T-helper 17 cell (primary cell): ENCODE measurements at places on chromosomes 11 and 22.

DNA sequence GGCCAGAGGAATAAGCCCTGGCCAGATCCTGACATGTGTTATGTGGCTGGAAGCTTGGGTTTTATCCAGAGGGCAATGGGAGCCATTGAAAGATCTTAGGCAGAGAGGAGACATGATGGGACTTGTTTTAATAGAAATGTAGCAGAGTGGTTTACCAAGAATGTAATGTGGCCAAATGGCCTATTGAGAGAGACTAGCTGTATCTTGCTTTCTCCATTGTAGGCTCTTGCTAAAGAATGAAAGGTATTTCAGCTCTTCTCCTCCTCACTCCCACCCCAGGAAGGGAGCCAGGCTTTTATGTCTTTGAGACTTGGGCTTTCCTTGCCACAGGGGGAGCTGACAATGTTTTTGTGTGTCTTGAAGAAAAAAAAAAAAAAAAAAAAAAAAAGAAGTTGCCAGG lies 82.3 kb downstream of the TRIM29 start:
- DNase-seq: no peak

GRCh38 chr11:88169881-88170280 lies 5.4 kb downstream of the RAB38 start:
- DNase-seq: no peak

DNA sequence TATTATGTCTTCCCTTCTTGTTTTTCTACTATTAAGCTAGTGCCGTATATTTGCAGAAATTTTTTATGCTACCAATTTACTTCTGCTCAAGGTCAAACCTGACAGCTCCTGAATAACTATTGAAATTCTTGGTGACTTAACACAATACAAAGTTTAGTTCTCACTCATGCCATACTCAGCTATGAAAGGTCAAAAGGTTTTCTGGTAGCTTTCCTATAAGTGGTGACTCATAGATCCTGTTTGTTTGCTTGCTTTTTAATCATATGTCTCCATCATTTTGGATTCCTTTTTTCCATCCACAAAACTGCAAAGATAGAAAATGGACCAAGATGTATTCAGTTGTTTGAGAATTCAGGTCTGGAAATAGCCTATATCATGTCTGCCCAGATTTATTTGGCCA lies 855.8 kb upstream of the LRRC4C start:
- DNase-seq: no peak

- no peak for DNase-seq
These were observed 5.6 kb downstream of the TBX1 start for GRCh38 chr22:19766240-19766510.

DNA sequence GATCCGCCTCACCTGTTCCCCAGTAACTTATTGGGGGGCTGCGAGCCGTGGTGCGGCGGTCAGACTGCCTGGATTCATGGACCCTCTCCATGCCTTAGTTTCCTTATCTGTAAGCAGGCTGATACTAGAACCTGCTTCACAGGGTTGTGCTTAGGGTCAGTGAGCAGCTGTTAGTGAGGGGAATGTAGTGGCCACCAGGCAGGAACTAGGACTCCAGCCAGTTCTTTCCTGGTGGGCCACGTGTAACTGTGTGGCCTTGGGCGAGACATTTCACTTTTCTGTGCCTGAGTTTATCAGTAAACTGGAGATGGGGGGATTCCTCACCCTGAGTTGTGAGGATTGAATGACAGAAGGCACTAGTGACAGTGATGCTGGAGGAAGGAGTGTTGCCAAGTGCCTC lies 24.8 kb downstream of the MCM5 start:
- DNase-seq: no peak

DNA sequence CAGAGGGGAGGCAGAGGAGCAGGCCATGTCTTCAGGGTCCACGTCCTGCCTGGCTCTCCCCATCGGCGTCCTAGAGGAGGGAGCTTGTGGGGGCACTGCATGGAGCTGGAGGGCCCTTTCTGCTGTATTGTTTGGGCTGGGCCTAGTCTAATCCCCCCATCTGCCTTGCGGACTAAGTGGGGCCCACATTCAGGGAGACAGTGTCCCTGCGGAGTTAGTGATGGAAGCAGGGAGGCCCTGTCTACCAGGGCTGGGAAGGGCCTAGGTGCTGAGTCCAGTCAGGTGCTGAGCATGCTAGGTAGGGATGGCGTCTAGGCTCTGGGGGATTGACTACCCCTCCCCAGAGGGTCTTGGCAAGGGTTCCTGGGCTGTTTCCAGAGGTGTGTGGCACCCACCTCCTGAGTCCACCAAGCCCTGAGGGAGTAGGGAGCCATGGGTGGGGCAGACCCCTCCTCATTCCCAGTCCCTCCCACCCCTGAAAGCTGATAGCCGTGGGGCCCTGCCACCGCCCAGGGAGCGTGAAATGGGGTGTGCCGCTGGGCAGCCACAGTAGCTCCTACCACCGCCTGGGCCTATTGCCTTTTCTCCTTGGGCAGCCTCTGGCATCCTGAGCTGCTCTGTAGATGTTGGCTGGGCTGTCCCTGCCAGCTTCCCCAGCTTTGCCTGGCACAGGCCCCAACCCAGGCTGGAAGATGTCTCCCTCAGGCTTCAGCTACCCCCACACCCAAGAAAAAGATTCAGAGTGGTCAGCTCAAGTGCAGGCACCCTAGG lies 1.9 kb upstream of the POLD4 start:
- DNase-seq: no peak

GRCh38 chr22:25728071-25728470 lies 13.9 kb upstream of the MYO18B start:
- no peak for DNase-seq

DNA sequence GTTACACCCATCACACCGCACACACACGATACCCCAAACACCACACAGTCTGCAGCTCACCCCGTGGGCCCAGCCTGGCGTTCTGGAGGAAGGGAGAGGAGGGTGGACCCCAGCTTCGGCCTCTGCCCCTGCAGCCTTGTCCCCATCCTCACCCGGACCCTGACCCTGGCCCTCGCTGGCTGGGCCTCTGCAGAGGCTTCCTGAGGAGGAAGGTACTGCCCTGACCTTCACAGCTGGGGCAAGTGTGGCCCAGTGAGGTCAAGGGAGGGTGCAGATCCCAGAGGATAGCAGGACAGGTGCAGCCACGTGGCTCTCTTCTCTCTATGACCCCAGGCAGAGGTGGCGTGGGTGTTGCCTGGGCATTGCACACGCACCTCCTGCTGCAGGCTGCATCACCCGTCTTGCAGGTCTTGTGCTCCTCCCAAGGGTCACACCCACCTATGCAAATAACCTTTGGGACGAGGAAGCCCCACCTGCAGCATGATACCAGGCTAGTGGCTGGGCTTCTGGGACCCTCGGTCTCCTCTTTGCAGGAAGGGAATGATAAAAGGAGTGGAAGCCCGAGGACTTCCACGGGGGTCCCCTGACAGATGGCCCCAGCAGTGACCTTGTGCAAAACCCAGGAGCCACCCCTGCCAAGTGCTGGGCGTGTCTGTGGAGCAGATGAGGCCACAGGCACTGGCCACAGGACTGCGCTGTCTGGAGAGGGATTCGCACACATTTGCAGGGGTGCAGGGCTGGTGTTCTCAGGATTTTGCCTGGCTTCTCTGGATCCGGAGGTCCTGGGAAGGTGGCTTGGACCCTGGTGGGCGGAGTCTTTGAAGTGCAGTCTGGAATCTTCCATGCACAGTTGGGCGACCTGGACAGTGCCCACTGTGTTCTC lies 1241.5 kb downstream of the BRD1 start:
- DNase-seq: no peak

DNA sequence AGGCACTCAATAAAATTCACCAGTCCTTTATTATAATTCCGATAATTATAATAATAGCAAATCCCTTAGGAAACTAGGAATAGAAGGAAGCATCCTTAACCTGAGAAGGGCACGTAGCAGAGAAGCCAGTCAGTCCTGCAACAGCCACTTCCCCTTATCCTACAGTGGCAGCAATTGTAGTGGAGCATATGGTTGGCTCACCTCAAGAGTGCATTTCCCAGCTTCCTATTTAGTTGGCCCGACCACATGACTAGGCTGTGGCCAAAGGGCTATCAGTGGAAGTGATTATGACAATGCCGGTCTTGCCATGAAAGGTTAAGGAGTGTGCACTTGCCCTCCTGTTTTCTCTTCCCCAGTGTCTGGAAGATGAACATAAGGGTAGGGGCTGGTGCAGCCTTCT lies 27.0 kb downstream of the TESMIN start:
- DNase-seq: no peak

DNA sequence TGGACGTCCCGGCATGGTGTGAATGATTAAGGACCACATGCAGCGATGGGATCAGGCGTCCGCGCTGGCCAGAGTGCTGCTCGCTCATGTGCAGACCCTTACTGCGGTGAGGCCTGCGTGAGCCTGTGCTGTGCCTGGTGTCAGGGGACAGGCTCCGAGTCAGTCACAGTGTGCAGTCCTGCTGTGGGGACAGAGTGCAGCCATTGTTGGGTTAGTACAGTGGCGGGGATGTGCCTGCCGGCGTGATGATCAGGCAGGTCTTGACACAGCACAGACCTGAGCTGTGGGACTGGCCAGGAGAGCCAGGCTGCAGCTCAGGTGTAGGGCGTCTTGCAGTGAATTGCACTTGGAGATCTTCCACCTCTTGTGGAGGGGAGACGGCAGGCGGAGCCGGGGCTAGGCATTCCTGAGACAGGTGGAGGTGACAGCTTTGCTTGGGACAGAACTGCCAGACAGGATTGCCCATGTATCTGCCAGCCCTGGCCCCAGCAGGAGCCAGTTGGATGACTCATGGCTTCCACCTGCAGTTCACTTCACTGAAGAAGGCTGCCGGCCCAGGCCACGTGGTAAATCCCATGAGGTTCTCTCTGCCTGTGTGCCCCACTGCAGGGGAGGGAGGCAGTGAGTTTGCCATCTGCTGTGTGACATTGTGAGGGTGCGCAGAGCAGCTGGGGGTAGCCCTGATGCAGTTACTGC lies 17.3 kb downstream of the TRMU start:
- no peak for DNase-seq

DNA sequence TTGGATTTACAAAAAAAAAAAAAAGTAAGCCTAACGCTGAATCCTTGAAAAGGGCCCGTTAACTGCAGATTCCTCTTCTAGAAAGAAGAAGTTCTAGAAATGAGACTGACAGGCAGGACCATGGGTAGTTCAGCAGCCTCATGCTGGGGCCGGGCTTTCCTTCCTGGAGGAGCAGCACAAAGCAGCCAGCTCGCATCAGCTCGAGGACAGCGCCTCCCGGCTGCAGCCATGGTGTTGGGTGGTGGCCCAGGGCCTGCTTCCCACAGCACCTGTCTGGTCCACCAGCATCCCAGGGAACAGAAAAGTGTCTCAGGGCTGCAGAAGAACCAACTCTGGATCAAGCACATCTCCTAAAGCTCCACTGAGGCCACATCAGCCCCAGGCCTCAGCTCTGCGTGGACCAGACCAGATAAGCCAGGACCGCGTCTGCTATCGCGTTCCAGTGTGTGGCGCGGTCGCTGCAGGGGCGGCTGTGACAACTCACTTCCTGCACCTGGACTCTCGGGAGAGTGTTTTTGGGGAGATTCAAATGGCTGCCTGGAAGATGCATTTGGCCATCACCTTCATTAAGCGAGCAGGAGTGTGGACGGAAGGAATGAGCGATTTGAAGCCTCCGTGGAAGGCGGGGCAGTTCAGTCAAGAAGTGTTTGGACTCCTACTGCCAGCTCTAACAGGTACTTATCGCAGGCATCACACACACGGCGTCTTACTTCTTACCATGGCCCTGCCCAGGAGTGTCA lies 53.5 kb downstream of the MYH9 start:
- no peak for DNase-seq

GRCh38 chr22:47366026-47366767 lies 603.7 kb downstream of the TBC1D22A start:
- DNase-seq: no peak

- no peak for DNase-seq
These were observed 5.2 kb upstream of the SLC43A3 start for GRCh38 chr11:57432149-57432561.

GRCh38 chr11:61069427-61069826 lies 32.9 kb upstream of the CD5 start:
- no peak for DNase-seq

DNA sequence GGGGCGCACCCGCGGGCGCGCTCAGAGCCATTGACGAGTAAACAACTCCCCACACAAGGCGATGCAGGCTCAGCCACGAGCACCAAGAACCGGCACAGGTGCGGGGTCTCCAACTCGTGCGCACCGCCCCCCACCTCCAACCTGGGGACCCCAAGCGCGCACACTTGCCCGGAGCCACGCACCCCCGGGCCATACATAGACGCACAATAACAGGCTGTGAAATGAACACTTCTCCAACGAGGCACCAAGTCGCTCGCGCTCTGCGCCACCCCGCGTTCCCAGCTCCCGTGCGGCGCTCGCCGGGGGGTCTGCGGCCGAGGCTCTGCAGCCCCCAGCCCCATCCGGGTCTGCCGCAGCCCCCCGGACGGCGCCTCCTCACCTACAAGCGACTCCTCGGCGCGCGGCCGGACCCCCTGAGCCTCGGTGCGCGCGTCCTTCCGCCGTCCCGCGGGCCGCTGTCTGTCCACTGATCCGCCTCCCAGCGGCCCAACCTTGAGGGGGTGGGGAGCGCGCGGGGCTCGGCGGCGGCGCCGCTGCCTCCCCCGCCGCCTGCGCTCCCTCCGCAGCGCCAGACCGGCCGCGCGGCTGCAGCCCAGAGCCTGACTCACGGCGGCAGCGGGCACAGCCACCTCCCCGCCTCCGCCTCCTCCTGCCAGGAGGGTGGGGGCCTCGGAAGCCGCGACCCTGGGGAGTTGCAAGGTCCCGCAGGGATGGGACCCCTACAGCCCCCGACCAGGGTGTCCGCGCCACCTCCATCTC lies 1.6 kb downstream of the IFITM10 start:
- DNase-seq: no peak

DNA sequence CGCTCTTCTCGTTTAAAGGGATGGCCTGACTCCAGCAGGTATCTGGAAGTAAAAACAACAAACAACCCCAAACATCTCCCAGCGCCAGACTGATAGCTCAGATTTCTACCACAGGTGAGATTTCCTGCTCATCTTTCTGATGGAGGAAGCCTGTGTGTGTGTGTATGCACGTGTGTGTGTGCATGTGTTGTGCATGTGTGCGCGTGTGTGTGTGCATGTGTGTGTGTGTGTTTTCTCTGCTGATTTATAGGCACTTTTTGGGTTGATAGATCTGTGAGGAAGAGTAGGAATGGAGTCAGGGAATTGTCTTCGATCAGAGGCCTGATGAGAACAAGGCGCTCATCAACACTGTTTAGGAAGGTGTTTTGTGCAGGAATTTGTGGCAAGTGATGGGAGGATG lies 103.0 kb downstream of the PKNOX2 start:
- DNase-seq: no peak

DNA sequence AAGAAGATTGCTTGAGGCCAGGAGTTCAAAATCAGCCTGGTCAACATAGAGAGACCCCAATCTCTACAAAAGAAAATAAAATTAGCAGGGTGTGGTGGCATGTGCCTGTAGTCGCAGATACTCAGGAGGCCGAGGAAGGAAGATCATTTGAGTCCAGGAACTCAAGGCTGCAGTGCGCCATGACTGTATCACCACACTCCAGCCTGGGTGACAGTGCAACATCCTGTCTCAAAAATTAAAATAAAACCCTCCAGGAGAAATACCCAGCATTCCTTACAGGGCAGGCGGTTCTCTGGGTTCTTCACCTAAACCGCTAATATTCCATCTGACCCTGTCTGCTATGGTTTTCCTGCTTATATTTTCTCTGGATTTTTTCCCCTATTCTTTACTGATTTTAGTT lies 13.5 kb downstream of the TCF20 start:
- no peak for DNase-seq
